ENCODE measurements at places on chromosomes 6 and 20.

- no peak for DNase-seq
Measured at GRCh38 chr20:57648878-57649616, 28.8 kb upstream of the ZBP1 start.

- DNase-seq = no peak
Measured at GRCh38 chr6:35587167-35587566, 74.5 kb upstream of the TULP1 start.

GRCh38 chr6:108166664-108167448, 1.0 kb downstream of the NR2E1 start:
- DNase-seq = no peak

GRCh38 chr20:64050261-64051032, 1.0 kb upstream of the SOX18 start:
- no peak for DNase-seq

DNA sequence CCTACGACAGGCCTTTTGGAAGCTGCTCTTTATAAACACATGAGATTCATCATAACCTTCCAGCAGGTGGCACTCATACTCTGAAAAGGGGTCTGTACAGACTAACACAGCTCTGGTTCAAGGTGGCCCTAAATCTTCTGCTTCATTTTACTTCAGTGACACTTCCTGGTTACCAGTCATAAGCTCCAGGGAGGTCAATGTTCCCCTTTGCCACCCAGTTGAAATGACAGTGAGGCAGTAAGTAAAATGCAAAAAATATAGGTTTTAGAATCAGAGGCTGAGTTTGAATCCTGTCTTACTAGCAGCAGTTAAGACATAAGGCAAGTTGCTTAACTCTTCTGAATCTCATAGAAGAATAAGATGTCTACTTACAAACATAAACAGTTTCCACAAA, 132.8 kb downstream of the CDK19 start:
- DNase-seq = peak; percentile 89

DNA sequence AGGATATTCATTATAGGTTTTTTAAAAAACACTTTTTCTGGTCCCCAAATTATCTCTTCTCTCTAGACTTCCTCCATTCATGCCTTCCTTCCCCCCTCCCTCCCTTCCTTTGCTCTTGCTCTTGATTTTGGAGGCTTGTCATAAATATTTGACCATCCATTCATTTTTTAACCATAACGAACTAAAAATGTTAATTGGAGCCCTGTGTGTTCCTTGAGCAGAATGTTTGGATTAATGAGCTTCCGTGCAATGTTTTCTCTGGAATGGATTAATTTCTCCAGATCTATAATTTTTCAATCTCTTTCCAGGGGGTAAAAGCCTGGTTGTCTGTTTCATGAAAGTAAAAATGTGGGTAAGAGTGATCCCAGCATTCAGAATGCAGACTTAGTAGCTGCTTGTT, 155.5 kb downstream of the ESR1 start:
- no peak for DNase-seq

- DNase-seq = no peak
Measured at GRCh38 chr6:109466212-109466923, 10.8 kb upstream of the MICAL1 start.

DNA sequence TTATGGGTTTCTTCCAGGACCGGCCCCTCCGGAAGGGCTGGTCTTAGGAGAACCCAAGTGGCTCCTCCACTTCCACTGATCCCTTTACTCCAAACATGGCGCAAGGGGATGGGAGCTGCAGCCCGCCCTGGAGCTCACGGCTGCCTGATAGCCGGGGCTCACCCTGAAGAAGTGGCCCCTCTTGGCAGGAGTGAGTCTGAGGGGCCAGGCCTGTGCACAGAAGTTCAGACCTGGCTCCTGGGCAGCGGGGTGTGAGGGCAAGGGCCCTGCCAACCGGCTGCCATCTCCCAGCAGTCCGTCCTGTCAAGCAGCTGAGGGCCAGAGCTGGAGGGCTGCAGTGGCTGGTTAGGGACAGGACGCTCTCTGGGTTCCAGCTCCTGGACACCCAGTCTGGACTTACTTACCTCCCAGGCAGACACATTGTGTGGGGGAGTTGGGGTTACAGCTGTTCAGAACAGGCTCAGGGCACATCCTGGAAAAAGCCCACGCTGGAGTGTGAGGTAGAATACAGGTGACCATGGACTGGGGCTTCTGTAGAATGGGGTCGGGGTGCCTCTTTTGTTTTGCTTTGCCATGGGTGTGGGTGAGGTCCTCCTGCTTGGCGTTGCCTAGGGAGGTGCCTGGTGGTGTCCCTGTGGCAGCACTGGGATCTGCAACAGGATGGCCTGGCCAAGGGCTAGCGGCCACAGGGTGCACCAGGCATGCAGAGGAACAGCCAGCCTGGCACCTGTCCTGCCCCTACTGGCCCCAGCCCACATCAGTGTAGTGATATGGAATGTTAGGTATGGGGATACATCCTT, 88.4 kb downstream of the ASXL1 start:
- DNase-seq = no peak

DNA sequence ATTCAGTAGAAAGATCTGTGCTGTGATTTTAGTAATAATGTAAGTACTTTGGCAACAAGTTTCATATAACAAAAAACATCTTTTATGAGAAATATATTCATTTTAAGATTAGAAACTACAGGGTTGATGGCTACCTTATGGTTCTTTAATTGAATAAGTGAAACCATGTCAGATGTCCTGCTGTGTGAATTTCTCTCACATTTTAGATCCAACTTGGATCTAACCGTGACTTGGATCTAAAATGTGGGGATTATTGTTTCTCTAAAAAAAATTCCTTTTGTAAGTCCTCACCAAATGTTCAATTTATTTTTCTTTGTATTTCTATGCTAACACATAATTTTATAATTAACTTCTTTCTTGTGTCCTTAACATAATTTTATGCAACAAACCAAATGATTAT, 30.4 kb downstream of the ZC2HC1B start:
- no peak for DNase-seq

DNA sequence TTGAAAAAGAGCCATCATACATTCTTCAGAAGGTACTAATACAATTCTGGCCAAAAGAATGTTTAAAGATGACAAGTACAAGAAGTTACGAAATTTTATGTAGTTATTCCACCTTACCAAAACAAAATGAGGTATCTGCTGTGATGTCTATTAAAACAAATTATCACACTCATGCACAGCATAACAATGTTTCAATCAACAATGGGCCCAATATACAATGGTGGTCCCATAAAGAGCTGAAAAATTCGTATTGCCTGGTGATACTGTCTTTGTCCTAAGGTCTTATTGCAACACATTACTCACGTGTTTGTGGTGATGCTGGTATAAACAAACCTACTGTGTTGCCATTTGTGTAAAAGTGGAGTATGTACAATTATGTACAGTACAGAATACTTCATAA, 3.6 kb upstream of the NUP153 start:
- peak; percentile 22 for DNase-seq

Data from cardiac fibroblast (primary cell).